ENCODE measurements at places on chromosomes 4 and X. TPM values are rescaled to one million over a fixed set of nuclear protein-coding genes. Genes with fewer than 3 reads are reported as not detected.

DNA sequence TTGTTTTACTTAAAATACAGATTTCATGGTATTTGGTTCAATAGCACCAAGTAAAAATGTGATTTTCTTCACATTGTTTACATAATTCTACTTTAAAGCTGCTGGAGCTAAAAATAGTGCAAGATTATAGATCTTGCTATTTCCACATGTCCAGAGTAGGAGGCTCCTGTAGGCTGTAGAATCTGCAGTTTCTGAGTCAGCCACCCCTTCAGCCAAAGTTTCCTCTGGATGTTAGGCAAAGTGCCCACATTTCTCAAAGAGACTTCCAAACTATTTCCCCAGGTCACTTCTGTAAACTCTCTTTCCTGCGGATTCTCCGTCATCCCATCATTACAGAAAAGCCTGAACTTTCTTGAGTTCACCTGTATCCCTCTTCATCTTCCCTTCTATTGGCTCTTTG is 342.5 kb upstream of the FSTL5 start:
- no peak for DNase-seq

GRCh38 chr4:53855581-53856250 is 208.7 kb downstream of the CHIC2 start:
- DNase-seq, result no peak

DNA sequence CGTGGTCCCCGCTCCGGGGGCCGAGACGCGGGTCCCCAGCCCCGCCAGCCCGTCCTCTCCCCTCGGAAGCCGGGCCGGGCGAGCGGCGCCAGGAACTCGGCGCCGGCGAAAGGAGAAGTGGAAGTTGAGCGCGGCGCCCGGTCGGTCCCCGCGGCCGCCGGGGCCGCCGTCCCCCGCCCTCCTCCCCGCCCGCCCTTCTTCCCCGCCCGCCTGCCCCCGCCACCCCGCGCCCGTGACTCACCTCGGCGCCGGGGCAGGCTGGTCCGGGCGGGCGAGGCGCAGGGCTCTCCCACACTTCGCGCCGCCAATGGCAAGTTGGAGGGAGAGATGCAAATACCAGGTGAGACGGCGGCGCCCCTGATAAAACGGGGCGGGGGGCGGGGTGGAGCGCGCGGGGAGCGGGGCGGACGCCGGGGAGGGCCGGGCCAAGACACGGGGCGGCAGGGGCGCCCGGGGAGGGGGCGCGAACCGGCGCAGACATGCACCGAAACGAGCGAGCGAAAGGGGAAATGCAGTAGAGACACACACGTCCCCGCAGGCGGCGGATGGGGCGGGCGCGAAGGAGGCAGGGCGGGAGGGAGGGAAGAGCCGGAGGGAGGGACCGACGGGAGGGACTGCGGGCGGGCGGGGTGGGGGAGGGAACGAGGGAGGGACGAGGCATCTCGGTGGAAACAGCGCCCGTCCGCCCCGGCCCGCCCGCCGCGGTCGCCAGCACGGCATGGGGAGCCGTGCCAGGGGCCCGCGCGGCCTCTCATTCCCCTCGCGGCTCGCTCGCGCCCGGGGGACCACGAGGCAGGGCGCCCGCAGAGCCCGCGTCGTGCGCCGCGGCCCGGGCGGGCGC is at the start of gene ELF4:
Gene ELF4, minus strand, starts transcription at position 119 of the 841 bp plus-strand sequence. CDS start 29,167 bp downstream, outside the sequence.
- DNase-seq, result no peak

GRCh38 chr4:168098248-168098717 is 5.9 kb downstream of the ANXA10 start:
- DNase-seq, result no peak

Gene MID1IP1
- total RNA-seq, result 58.5 TPM

GRCh38 chr4:44738615-44739014 is 12.3 kb upstream of the GNPDA2 start:
- DNase-seq, result no peak

- DNase-seq, result no peak
Measured at GRCh38 chr4:40334591-40335524, at the start of gene CHRNA9. Gene CHRNA9 (plus strand): TSS chr4:40335333. CDS start chr4:40335468, 135 bp downstream.

DNA sequence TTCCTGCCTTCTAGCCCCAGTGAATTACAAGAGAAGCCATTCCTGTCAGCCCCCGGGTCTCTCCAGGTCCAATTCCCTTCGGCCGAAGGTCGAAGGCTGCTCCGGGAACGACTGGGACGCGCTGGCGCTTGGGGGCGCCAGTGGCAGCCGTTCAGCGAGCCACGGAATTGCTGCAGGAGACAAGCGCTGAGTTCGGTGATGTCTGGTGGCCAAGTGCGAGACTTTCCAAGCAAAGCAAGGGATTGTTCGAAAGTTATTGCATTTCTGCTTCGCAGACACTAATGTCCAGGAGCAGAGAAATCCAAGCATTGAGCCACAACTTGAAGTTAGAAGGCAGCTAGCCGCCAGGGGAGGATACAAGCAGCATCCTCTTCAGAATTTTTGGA is 1.1 kb upstream of the DKK2 start:
- peak; percentile 19 for DNase-seq

DNA sequence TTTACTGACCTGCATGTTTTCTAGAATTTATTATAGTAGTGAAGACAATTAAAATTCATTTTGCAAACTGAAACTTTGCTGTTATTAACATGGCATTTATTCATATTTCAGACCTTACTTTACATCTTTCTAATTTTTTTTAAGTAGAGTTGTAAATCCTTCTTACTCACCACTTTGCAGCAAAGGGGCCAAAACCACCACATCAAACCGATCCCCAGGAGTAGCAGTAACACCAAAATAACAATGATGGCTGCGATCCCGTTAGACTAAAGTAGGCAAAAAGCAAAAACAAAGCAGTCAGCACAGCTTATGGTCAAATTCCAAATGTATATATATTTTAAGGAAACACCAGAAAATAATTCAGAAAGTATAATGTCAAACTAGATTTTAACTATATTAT is 64.7 kb downstream of the ANTXR2 start:
- no peak for DNase-seq

Gene NBDY
- 61.4 TPM for total RNA-seq

- no peak for DNase-seq
Measured at GRCh38 chrX:13659063-13659462, 6.1 kb downstream of the TCEANC start.

GRCh38 chr4:118969359-118969758 is 80.7 kb downstream of the SYNPO2 start:
- peak; percentile 53 for DNase-seq

GRCh38 chr4:176193938-176194337 is 1.4 kb downstream of the SPATA4 start:
- no peak for DNase-seq

- DNase-seq, result no peak
Measured at GRCh38 chr4:133920236-133920635, 281.4 kb downstream of the PABPC4L start.

- no peak for DNase-seq
Measured at GRCh38 chrX:155534800-155535199, 76.4 kb upstream of the F8A3 start.

Gene FGF5
- total RNA-seq, result 0.12 TPM

DNA sequence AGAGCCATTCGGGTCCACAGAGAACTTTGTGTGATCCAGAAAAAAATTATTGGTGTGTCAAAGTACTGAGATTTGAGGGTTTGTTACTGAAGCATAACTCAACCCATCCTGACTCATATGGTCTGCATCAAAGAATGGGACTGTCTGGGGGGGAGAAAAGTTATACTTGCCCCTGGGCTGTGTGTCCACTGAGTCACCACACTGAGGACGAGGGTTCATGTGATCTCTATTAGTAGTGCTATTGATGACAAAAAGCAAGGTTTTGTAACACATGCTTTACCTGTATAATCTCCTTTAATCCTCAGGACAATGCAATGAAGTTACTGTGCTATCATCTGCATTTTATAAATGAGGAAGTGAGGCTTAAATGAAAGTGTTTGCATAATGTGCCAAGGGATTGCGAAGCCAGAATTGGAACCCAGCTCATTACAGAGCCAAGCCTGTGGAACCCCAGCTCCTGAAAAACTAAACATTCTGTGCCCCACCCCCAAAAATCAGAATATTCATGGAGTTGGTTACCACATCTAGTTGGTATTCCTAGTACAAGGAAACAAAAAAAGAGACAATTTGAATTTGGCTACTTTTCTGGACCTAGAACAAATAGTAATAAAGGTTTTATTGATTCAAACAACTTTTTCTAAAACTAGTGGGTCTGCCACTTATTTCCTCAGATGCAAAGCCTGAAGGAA is 31.2 kb downstream of the CCDC149 start:
- DNase-seq, result no peak

DNA sequence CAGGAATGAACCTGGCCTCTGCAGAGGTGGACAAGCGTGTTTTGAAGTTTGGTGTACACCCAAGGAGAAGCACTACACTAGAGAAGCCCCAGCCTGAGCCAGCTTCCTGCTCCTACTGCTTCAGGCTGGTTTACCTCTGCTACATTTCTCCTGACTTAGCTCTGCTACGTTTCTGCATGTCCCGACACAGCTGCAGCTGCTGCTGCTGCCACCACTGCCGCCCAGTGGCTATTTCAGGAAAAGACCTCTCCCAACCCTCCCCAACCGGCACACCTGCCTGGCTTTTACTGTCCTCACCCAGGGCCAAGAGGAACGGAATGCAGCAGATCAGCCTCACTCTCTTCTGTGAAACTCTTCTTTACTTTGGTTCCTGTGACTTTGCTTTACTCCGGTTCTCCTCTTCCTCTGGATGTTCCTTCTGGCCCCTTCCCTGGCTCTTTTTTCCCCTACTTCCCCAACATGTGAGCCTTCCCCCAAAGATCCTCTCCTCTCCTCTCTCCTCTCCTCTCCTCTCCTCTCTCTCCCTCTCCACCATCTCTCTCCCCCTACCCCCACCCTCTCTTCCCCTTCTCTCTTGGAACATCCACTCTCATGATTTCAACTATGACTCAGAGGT is 3.1 kb upstream of the P2RY4 start:
- peak; percentile 27 for DNase-seq

GRCh38 chrX:130631011-130631410 is 229.2 kb downstream of the RBMX2 start:
- no peak for DNase-seq

GRCh38 chr4:157095716-157096115 is 19.8 kb downstream of the GLRB start:
- DNase-seq, result no peak

Gene SPANXA1
- total RNA-seq, result not detected

DNA sequence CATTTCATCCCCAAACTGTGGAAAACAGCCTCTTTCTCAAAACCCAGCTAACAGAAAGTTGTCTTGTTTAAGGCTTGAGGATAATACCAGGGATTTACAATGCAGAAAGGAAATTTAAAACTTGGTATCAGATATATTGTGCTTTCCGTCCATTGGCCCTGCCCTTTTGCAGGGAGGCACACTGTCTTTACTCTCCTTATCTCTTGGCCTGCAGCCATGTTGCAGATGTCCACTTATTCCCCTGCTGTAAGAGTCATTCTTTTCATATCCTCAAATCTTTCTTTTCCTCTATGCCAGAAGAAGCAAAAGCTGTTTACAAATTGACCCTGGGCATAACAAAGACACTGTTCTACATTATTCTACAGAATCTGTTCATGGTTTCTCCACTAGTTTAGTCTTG is 75.6 kb upstream of the DYNLT3 start:
- DNase-seq, result no peak

- DNase-seq, result no peak
Measured at GRCh38 chr4:26786916-26787315, 73.7 kb upstream of the STIM2 start.

GRCh38 chrX:10483191-10483831 is 137.1 kb downstream of the MID1 start:
- DNase-seq, result no peak

- no peak for DNase-seq
Measured at GRCh38 chrX:18873189-18873791, 110.6 kb downstream of the PHKA2 start.

GRCh38 chrX:122220644-122221373 is 963.3 kb upstream of the GRIA3 start:
- DNase-seq, result no peak

Gene CT45A2
- total RNA-seq, result not detected

Gene ZGRF1
- 2.6 TPM for total RNA-seq

DNA sequence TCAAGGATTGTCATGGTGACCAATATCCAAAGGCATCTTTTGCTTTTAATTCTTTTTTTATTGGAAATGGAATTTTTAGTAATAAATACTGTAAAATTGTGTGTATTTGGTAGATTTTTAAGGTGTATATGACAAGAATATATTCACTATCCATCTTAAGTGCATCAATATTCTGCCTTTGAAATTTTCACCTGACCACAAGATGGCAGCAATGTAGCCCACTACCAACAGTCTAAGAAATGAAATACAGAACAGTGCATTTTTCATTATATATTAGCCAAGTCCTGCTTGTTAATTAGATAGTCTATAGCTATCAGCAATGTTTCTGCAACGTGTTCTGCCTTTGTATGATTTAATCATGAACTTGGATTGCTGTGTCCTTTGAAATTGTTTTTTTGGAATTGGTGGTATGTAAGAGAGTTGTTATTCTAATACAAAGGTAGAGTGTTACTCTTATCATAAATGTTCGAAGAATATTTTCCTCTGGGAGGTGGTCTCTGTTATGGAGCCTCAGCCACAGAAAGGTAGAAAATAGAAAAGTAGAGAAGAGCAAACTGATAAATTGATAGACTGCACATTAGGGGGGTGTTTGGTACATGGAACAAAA is 38.2 kb downstream of the HPGDS start:
- DNase-seq, result no peak

Gene NDNF
- total RNA-seq, result 45.2 TPM

- no peak for DNase-seq
Measured at GRCh38 chrX:125131164-125131563, 188.5 kb upstream of the TEX13C start.

DNA sequence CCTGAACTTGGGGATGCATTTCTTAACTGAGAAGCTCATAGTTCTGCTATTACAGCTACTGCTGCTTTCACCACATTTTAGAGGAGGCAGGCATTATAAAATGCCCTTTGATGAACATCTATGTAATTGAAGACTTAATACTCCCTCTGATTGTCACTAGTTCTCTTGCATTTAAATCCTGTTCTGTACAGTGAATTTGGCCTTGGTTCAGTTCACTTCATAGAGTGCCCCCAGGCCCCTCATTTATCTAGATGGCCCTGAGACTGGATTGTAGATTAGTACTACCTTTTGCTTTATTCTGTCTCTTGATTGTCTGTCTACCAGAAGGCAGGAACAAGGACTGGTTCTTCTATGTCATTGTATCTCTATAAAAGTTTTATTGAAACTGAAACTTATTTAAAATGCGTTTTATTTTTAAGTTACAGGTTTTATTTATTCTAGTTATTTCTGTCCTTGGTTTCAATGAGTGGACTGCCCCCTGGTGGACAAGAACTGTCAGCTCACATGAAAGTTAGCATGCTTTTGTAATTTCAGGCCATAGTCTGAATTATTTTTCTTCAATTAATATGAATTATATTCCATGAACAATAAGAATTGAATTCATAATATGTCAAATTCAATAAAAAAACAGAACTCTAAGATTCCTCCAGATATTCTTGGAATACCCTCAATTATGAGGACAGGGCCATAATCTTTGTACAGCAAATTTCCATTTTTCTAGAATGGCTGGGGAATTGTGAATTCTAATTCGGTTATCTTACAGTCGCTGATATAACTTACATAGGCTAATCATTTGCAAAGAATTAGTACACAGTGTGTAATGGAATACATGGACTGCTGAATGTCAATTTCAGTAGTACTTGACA is 47.2 kb upstream of the TMEM33 start:
- DNase-seq, result peak; percentile 43

Gene ETDA
- not detected for total RNA-seq
